Neural crest cell (in vitro differentiated cells): ENCODE measurements at places on chromosomes 5 and 9.

DNA sequence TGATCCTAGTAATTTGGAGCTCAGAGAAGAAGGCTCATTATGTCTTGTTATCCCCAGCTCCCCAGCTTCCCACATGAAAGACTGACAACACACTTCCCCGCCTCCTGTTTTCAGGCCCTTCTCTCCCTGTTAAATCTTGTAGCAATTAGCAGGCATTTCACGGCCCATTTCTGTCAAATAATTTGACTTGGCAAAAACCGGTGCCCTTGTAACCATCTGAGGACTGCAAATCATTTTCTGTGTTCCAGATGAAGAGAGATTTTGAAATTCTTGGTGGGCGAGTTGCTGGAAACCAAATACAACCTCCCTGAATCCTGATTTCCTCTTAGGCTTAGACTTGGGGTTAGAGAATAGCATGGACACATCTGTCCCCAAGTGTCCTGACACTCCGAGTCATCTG is 109.7 kb downstream of the MSX2 start:
- no peak for DNase-seq

- no peak for DNase-seq
Observed at GRCh38 chr5:20023686-20024180, 35.7 kb upstream of the CDH18 start.

DNA sequence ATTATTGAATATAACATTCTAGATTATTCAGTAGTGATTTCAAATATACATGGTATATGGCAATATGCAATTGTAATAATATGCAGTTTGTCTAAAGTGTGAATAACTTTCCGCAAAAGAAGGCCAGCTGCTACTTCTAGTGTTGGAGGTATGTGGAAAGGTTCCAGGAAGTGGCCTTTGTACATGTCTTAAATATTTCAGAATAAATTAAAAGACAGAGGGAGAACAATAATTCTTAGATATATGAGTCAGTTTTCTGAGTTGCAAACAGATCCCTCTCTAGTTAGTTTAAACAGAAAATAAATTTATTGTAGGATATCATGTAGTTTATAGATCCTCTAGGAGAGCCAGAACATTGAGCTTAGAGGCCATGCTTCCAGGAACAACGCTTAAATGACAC is 210.8 kb upstream of the ELL2 start:
- no peak for DNase-seq

DNA sequence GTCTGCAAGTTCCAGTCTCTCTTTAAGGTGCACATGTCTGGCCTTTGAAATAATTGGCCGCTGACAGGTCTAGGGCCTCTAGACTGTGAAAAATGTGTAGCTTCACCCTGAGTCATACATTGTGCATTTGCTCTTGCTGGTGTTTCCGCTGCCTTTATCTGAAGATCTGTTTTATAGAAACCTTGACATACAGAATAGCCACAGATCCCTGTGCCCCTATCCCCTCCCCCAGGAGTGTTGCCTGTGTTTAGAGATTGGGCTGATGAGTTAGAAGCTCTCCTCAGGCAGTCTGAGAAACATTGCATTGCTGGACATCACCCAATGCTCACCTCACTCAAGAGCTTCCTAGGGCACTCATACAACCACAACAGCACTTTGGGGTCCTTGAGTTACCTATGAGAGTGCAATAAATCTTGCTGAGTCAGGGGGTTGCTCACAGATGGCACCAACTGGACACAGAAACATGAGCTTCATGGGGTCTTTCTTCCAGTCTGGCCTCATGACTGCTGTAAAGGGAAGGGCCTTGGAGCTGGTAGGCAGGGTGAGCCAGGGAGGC is 3.8 kb upstream of the ZNF782 start:
- DNase-seq: no peak

- DNase-seq: no peak
Observed at GRCh38 chr5:74722271-74722670, 37.2 kb downstream of the HEXB start.

DNA sequence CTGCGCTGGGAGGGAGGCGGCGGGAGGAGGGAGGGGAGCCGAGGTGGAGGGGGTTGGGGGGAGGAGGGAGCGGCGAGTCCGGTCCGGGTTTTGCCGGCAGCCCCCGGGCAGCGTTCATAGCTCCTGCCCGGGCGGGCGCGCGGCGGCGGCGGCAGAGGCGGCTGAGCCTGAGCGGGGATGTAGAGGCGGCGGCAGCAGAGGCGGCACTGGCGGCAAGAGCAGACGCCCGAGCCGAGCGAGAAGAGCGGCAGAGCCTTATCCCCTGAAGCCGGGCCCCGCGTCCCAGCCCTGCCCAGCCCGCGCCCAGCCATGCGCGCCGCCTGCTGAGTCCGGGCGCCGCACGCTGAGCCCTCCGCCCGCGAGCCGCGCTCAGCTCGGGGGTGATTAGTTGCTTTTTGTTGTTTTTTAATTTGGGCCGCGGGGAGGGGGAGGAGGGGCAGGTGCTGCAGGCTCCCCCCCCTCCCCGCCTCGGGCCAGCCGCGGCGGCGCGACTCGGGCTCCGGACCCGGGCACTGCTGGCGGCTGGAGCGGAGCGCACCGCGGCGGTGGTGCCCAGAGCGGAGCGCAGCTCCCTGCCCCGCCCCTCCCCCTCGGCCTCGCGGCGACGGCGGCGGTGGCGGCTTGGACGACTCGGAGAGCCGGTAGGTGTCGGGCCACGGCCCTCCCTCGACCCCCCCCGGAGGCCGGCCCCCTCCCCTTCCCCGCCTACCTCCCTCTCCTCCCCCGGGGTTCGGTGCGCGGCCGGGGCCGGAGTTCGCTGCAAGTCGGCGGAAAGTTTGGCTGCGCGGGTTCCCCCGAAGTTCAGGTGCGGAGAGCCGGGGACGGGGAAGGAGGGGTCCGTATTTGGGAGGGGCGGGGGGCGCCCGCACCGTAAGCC is at the start of gene CXXC5:
Gene CXXC5 (plus strand): TSS at position 145 of the 877 bp plus-strand sequence. CDS start 32,175 bp downstream, outside the sequence.
- peak; percentile 73 for DNase-seq

DNA sequence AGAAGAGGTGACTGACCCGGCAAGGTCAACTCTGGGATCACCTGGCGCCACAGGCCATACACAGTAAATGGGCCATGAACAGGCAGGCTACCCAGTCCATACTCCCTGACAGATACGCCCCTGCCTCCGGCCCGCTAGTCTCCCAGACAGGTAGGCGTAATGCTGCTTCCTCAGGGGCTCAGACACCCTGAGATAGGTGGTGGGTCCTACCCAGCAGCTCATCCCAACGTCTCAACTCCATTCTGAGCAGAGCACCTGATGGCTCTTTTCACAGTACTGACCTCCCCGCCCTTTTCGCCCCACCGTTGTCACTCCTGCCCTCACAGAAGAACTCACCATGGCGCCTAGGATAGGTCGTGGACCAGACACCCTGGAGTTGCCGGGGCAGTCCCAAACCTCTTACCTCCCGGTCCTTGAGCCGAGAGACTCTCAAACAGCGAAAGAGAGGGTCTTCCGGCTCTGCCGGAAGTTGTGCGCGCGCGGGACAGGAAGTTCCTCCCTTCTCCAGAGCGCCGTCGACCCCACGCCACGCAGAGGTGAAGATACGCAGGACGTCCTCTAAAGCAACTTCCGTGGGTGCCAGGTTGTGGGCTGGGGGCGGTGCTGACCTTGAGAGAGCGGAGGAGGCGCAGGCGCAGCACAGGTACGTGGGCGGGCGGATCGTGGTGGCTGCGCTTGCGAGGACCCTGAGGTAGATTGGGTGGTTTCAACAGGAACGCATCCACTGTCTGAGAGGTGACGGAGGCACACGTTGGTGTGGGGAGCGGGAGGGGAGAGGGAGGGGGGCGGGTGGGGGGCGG is at the start of gene TMEM161B:
Gene TMEM161B (minus strand): TSS at position 461 of the 800 bp plus-strand sequence. CDS start 122 bp downstream, at position 339.
- peak; percentile 62 for DNase-seq

DNA sequence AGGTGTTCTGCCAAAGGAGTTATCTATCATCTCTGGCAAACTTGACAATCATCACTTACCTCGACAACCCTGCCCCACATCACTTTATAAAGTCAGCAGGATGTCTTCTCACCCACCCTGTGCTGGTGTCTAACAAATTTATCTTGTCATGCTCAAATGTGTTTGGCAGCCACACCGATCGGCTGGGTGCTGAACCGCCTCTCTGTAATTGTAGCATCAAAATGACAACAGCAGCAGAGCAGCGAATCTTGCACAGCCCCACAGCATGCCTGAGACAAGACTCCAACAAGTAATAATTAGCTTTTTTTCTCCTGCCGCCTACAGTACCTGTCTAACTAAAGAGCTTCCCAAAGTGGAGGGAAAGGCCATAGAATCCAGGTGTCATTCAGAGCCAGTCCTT is 176.2 kb downstream of the NR3C1 start:
- DNase-seq: no peak

- DNase-seq: no peak
Observed at GRCh38 chr5:40477856-40478546, 201.7 kb upstream of the PTGER4 start.

DNA sequence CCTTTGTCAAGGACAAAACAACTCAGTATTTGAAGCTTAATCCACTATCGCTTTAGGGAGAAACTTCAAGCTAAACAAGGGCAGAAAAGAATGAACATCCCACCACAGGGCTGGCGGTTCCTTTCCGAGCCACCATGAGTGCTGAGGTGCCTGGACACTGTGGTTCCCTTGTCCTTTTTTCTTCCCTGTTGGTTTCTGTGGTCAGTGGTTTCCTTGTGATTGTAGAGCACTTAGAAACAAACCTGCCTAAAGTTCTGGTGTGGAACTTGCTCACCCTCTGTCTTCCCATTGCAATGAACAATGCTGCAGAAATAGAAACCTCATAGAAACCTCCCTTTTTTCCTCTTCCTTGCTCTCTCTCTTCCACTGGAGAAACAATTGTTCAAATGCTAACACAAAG is 79.3 kb upstream of the TBC1D2 start:
- DNase-seq: no peak

DNA sequence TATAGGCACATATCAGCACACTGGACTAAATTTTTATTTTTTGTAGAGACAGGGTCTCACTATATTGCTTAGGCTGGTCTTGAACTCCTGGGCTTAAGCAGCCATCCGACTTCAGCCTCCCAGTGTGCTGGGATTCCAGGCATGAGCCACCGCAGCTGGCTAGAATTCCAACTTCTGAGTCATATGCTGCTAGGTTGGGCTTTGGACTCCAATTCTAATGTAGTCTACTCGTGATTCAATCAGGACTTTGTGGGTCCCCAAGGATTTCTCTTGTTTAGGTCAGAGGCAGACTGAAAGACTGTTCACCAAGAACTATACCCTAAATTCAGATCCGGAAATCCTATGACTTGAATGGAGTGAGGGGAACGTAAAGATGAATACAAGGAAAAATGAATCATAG is 68.2 kb upstream of the CHD1 start:
- no peak for DNase-seq

DNA sequence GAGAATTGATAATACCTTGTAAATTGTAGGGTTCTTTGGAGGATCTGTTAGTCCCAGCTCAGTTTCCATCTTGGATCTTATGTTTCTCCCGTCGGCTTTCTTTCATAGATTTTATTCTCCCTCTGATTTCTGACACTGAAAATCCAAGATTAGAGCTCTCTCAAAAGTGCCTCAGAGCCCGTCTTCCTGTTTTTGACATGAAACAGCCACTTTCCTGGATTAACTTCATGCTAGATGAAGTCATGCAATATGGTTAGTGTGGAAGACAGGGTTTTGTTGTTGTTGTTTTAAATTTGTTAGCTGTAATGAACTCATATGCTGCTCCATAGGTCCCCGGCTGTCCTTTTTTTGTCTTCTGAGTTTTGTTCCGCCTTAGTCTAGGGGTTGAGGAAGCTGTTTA is 51.6 kb upstream of the ZFR start:
- DNase-seq: no peak

DNA sequence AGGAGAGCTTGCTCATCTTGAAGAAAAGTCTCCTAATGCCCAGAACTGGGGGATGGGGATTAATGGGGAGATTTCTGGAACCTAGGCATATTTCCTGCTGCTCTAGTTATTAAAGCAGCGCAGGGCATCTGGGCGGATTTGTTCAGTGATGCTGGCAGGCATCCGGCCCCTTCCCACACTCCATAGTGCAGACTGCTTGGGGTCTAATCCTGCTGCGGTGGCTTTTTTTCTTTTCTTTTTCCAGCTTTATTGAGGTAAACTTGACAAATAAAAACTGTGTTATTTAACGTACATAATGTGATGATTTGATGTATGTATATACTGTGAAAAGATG is 30.7 kb downstream of the PPARGC1B start:
- no peak for DNase-seq

- DNase-seq: peak; percentile 28
Observed at GRCh38 chr5:102561894-102562760, 63.3 kb upstream of the SLCO6A1 start.

- DNase-seq: no peak
Observed at GRCh38 chr9:134174073-134174449, 9.7 kb upstream of the RNU6ATAC start.

DNA sequence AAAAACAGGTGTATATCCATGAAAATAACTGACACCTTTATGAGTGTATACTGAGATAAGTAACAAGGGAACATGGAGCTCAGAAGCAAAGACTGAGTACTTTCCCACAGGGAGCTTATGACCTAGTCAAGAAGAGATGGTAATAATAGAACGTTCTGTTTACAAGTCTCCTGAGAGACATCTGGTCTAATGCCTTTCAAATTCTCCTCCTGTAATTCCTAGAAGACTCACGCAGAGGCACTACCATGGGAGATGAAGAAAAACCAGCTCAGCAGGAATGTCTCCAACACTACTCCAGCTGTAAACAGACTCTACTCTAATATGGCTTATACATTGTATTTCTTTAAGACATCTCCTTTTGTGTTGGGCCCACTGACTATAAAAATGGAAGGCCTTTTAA is 503.6 kb upstream of the TUSC1 start:
- no peak for DNase-seq

DNA sequence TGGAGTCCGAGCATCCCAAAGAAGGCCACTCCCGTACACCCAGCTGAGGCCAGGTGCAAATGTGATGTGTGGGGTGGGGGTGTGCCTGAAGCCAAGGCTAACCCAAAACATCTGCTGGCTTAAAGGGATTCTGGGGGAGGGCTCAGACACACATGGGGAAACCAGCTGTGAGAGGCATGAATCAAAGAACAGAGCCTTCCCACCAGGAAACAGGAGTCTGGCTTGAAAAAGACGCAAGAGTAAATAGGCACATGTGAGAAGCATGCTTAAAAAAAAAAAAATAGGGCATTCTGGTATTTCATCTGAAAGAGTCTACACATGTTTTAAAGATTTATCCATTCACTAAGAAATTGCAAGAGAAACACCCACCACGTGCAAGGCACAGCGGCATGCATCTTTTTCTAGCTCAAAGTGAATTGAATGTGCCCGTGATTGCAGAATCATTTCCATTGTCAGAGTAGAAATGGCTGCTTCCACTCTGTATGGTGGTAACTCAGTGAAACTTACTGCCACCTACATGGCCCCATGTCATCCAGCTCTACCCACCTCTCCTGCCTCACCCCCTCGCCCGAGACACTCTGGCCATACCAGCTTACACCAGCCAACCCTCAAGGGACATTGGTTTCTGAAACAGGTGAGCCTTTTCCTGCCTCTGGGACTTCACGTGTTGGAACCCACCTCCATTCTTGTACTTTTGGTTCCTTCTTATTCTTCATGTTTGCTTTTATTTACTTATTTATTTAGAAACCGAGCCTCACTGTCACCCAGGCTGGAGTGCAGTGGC is 71.5 kb downstream of the SEMA5A start:
- DNase-seq: no peak

GRCh38 chr5:160242145-160242544 is 12.8 kb downstream of the FABP6 start:
- DNase-seq: no peak
